ENCODE measurements at places on chromosomes 4 and X.

DNA sequence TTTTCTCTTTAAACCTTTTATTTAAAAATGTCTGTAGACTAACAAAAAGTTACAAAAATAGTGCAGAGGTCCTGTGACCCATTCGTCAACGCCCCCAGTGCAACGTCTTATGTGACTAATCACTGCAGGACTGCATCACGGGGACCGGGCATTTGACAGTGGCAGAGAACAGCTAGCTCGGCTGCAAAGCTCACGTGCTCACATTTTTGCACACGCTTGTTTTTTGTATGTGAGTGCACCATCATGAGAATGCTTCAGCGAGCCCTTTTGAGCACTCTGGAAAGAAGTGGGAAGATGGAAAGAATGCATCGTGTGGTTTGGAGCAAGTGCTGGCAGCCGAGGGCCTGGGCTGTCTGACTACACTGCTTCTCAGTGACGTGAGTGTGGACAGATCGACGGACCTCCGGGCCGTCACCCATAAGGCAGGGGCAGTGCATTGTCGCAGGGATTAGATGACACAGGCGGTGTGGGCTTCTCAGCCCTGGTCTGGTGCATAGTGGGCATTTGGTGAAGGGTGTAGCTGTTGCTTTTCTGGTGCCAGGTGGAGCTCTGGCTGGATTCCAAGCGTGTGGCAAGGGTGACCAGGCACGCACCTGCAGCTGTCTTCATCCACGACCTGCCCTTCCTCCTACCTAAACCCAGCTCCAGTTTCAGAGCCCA is 17.7 kb downstream of the SPON2 start:
- peak; percentile 13 for DNase-seq

DNA sequence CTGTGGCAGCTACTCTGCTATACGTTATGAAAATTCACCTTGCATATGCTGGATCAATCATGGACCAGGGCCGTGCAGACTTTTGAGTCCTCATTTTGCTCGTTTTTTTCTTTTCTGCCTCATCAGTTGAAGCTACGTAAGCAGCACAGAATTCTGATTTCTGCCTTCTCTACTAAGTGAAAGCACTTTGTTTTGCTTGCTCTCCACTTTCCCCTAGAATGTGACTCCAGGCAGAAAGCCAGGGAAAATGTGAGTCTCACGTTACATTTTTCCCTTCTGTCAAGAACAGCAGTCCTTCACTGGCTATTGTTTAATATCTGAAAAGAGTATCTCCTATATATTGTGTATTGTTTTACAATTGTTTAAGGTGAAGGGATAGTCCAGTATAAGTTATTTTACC is 1840.1 kb downstream of the PCDH7 start:
- DNase-seq: no peak

GRCh38 chrX:154751669-154752271 is 893 bp upstream of the GAB3 start:
- no peak for DNase-seq

DNA sequence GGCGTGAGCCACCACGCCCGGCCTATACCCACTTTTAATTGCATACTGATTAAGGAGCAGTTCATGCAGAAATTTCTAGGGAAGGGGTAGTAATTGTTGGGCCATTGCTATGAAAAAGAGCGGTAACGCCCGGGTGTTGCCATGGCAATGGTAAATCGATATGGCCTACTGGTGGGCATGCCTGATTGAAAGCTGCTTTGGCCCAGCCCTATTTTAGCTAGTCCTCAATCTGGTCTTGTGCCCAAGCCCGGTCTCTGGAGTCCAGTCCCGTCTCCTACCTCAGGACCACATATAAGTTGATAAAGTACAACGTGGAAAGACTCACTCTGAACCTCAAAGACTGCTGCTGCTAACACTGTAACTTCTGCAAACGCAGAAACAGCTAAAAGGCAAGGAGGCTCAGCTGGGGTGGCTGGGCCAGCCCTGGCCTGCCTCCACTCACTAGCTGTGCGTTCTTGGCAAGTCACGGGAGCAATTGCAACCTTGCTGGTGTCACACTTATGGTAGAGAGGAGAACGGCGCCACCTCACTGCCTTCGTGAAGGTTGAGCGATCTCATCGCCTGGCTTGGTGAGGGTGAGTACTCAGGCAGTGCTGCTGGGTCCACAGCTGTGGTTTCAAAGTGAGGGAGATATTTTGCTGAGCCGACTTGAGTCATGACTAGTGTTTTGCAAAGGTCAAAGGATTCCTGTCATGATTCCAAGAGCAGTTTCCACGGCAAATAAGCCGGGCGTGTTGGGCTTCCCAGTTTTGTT is 57.0 kb upstream of the GRPEL1 start:
- DNase-seq: peak; percentile 68

- no peak for DNase-seq
These were observed 41.0 kb upstream of the AGA start for GRCh38 chr4:177483271-177483670.

DNA sequence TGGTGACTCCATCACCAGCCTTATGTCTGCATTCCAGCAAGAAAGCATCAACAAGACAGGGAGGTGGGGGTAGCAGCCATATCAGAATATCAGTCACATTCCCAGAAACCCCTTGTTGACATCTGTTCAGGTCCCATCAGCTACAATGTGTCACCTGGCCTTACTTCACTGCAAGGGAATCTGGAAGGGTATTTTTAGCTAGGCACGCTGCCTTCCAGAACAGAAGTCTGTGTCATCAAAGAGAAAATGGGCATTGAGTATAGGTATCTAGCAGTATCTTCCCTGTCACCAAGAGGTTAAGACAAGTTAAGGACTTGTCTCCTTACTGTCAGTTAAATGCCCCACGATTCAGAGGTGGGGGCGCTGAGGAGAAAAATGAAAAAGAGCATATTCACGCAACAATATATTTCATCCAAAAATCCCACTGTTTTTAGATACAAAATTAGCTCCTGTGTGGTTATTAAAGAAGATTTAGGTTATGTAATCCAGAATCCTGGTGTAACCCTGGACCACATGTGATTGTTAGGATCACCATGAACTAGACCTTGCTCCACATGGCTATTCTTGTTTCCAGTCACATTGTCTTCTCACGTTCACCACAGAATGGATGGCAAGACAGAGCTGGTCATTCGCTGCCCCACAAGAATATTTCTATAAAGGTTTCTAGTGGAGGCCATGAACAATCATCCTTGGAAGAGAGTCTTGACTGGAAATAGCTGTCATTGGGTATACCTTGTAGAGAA is 60.0 kb upstream of the PDHA1 start:
- DNase-seq: no peak

DNA sequence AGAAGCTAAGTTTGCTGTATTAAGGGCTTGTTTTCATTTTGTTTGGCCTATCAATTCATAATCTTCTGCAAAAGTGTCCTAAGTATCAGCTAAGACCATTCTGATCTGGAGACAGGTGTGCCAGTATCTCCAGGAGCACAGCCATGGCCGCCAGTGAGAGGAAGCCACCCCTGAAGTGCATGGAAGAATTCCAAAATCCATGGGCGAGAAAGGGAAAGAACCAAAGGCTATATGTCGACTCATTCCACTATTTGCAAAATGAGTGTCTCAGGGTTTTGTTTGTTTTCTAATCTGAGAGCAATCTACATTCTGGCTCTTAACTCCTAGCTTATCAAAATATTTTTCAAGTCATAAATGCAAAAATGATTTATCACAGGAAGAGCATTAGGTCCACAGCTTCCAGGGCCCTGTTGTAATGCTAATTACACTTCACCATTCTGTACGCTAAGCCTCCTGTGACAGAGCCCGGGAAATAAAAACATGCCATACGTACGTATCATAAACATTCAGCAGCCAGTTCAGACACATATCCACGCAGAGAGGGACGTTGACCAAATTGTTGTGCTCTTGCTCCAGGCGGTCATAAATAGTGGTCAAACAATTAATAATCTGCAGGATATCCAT is 137.3 kb upstream of the FTHL17 start:
- no peak for DNase-seq

DNA sequence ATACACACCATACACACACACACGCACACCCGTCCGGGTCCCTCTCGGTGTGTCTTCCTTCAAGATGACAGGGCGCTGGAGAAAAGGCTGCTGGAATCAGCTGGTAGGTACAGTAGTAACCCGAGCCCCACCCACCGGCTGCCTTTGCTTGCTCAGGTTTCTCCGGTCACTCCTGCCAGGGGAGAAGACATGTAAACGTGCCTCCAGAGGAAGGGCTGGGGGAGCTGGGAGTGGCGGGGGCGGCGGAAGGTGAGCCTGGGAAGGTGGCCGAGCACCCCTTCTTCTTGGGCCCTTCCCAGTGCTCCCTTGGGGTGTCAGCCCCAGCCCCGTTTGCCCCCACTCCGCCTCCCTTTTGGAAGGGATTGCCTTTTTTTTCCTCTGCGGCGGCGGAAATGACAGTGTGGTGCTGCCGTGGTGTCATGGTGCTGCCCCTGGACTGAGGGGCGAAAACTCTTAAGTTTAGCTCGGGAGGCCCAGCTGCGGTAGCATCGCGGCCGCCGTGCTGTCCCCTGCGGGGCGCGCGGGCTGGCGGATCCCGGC is at the start of gene MID2:
MID2 (plus strand) TSS at position 169 of the 540 bp plus-strand sequence. CDS start 561 bp downstream, outside the sequence.
- DNase-seq: peak; percentile 27

DNA sequence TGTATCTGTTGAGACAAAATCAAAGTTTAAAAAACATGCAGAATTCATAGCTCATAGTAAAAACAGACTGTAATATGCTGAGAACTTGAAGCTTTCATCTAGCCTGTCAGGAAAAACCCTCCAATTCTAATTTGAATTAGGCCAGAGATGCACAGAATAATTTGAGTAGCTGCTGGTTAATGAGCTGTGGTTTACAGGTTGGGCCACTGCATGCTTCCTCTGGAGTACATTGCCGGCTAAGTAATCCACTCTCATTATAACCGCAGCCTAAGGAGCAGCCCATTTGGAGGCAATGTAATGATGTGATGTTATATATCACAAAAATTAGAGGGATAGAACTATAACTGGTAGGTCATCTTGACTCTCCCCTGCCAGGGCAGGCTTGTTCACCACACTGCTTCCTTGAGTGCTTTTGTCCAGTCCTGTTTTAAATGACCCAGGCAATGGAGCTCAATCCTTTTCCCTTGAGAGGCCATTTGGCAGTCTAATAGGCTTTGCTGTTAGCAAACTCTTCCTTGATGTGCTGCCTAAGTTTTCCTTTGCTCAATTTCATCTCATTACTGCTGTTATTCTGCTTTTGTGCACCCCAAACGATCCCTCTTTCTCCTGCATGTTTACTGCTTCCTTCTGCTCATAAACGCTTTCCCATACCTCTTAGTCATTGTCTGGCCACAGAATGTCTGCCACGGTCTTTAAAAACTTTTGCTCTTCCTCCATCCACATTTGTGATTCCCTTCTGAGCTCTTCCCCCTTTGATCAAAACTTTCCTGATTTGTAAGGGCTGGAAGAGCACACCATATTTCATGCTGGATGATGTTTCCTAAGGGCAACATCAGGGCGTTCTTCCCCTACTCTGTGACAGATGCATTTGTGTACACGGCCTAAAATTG is 230.9 kb downstream of the C4orf33 start:
- peak; percentile 81 for DNase-seq

DNA sequence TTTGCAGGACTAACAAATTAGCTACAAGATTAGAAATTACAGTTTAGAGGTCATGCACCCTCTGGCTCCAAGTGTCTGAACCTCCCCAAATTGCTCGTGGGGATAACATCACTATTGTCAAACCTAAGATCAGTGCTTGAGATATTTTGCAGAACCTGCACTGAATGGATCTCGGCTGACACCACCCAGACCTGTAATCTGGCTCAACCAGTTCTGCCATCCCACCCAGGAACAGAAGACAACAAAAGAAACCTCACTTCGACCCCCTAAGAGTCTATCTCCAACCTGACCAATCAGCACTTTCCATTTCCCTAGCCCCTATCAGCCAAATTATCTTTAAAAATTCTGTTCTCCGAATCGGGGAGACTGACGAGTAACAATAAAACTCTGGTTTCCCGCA is 318.7 kb downstream of the NAP1L3 start:
- no peak for DNase-seq

GRCh38 chrX:129798888-129799287 is 19.1 kb downstream of the SASH3 start:
- DNase-seq: no peak

DNA sequence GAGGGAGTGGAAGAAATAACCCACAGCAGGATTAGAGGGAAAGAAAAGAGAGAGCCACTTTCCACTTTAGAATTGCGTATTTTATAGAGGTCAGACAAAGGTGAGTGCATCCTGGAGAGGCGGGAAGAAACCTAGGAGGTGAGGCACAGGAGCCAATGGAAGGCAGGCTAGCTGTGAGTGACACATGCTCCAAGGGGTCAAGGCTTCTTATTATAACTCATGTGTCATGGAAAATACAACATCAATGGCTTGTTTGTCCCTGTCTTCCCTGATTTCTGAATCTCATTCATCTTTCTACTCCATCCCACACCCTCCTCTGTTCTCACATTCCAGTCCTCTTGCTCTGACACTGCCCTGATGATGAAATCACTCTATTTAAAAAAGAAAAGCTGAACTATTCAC is 14.4 kb downstream of the ANXA3 start:
- DNase-seq: no peak

- no peak for DNase-seq
These were observed 7.5 kb upstream of the HAUS7 start for GRCh38 chrX:153477901-153478300.

DNA sequence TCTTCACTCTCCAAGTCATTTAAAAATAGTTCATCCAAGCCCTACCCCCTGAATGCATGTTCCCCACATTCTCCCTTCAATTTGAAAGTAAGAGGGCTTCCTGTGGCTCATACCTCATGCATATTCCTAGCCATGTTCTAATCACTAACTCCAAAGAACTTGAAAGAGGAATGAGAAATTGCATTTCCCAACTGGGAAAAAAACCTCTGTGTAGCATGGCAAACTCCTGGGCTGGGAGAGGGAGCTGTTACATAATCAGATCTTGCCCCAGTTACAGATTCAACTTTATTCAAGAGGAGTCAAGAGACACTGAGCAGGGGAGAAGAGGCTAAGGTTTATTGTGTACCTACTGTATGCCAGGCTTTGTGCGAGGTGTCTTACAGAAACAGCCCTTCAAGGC is 90.2 kb downstream of the SLC2A9 start:
- DNase-seq: no peak

DNA sequence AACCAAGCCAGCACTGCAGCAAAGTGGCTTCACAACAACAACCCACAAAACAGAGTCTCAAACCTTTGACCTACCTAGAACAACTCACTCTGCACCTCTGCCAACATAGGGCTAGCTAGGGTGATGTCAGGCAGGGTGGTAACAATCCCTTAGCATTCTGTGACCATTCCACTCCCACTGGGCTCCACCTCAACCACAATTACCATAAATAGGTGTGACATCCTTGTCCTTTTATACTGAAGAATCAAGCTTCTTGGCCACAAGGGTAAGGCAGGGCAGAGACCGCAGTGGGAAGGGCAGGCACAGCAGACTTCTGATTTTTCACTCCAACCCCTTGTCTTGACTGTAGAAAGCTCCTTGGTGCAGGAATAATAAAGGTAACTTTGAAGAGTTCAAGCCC is 795.4 kb upstream of the DIAPH2 start:
- DNase-seq: no peak

GRCh38 chr4:142645475-142646108 is 200.5 kb downstream of the INPP4B start:
- no peak for DNase-seq

- no peak for DNase-seq
These were observed 21.9 kb downstream of the PTTG2 start for GRCh38 chr4:37981844-37982720.

All from DMS79 treated with DMSO at 0.1 percent for 48 hours (cell line).